ENCODE measurements at places on chromosomes 3 and 15.

DNA sequence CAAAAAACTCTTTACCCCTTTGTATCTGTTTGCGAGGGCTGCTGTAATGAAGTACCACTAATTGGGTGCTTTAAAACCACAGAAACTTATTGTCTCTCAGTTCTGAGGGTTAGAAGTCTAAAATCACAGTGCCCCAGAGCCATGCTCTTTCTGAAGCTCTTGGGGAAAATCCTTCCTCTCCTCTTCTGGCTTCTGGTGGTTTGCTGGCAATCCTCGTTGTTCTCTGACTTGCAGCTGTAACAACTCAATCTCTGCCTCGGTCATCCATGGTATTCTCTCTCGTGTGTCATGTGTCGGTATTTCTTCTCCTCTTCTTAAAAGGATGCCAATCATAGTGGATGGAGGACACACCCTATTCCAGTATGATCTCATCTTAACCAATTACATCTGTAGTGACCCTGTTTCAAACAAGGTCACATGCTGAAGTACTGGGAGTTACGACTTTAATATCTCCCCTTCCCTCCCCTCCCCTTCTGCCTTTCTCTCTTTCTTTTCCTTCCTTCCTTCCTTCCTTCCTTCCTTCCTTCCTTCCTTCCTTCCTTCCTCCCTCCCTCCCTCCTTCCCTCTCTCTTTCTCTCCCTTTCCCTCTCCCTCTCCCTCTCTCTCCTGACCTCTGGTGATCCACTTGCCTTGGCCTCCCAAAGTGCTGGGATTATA is 6.5 kb upstream of the ARL8B start:
- no peak for DNase-seq

- DNase-seq, result no peak
These were observed 6.8 kb upstream of the ADPGK start for GRCh38 chr15:72790302-72790910.

DNA sequence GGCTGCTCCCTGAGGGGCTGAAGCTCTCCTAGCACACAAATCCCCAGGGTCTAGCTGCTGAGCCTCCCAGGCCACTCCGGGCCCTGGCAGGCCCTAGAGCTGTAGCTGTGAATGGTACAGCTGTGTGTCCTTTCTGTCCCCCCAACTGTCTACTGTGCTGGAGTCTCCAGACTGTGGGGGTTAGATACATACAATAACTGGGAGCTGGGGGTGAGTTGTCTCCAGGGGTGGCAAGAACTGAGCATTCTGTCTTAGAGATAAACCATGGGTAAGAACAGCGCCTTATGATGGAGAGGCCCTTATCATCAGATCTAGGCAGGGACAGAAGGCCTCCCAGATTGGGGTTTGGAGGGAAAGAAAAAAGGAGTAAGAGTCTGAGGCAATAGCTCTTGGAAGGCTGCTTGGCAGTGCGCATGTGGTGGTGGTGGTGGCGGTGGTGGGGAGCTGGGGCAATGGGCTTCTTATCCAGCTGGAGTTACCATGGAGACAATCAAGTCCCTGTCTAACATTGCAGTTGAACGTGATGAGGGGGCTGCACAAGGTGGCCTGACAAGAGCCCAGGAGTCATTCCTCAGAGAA is 3.6 kb downstream of the CYB561D2 start:
- DNase-seq, result no peak

DNA sequence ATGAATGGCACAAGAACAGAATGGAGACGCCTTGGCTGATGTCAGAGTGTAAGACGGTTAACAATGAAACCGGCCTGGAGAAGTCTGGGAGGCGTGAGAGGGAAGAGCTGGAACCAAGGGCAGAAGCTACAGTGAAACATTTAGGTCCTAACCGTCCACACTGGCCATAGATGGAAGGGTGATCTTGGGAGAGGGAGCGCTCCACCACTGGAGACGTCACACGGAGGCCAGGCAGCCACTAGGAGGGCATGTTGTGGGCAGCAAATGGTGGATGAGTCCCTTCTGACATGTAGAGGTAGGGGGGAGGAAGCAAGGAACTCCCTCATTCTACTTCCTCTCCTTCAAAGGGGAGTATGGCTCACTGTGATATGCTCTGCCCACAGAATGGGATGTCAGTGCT is 23.8 kb downstream of the FEM1B start:
- no peak for DNase-seq

- DNase-seq, result no peak
These were observed 1.1 kb downstream of the TM6SF1 start for GRCh38 chr15:83108266-83109219.

GRCh38 chr15:70034141-70034540 is 63.6 kb downstream of the TLE3 start:
- DNase-seq, result no peak
